Stimulated activated CD4-positive, alpha-beta T cell treated with anti-CD3 and anti-CD28 coated beads, Interleukin-15, amount 100 ng/mL, for 1 hour (primary cell): ENCODE measurements at places on chromosomes 1 and 21.

GRCh38 chr1:201268604-201269151, 14.6 kb upstream of the PKP1 start:
- no peak for DNase-seq

DNA sequence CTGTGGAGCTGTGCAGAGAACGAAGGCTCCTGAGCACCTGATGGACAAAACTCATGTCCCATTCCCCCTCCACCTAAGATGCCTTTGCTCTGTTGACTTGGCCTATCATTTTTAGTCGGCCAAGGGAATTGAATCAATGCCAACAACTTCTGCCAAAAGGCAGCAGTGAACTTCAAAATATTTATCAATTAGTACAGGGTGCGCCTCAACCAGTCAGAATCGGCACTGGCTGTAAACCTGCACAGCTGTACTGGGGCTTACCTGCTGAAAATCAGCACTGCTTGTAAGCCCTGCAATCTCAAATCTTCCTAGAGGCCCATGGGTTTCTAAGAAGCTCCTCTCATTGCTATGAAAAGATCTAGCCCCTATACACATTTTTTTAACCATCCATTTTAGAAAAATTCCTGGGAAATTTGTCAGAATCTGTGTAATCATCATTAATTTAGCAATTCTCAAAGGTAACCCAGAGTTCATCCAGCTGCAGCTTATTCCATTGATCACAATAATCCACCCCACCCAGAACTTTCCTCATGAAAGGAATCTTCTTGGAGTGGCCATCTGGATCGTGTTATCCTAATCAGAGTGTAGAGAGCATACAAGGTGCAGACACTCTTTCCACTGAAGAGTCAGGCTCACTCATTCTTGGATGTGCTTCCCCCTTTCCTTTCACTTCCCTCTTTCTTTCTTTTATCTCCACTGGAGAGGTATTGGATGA, 40.2 kb downstream of the ADAMTS1 start:
- no peak for DNase-seq

DNA sequence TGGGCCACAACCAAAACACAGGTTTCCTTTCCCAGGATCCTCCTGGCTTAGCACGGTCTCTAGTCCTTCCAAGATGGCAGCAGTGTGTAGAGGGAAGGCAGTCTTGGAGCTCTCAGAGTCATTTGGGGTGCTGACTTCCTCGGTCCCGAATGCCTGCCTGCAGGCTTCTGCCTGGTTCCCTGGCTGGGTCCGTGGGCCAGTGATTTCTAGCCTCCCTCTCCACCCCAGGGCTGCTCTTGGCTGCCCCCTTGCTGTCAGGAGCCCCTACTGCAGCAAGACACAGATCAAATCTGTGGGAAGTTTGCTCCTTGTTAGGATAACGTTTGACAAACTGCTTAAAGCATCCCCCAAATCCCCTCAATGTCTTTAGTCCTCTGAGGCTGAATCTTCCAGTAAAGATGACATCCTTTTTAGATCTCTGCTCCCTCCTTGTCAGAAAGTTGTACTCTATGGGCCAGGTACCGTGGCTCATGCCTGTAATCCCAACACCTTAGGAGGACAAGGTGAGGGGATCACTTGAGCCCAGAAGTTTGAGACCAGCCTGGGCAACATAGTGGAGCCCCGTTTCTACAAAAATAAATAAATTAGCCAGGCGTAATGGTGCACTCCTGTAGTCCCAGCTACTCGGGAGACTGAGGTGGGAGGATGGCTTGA, 272.5 kb downstream of the RRAGC start:
- DNase-seq: peak; percentile 5

DNA sequence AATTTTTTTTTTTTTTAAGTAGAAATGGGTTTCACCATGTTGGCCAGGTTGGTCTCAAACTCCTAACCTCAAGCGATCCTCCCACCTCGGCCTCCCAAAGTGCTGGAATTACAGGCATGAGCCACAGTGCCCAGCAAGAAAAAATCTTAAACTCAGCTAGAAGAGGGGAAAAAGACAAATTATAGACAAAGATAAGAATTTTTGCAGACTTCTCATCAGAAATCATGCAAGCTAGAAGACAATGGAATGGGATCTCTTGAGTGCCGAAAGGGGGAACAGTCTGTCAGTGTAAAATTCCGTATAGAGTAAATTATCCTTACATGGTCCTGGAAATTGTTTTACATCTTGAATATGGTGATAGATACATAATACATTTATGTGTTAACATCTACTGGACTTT, 294.4 kb downstream of the CAMTA1 start:
- DNase-seq: no peak
